Pulmonary artery endothelial cell (primary cell): ENCODE measurements at places on chromosomes 2 and 18. TPM values are rescaled to one million over a fixed set of nuclear protein-coding genes. Genes with fewer than 3 reads are reported as not detected.
A peak's percentile ranks its signal among the peaks of the same experiment; 100 is the strongest.

RNF181 gene
- total RNA-seq = 164 and 248 TPM in 2 replicates

TMEM163 gene
- 0.81 and 2.2 TPM in 2 replicates for total RNA-seq

SLC23A3 gene
- 0.59 and 2.2 TPM in 2 replicates for total RNA-seq

ASPRV1 gene
- 0.11 and 0.13 TPM in 2 replicates for total RNA-seq

CAPN14 gene
- total RNA-seq = 0.07 TPM in 1 of 2 replicates, not detected in the other

GRCh38 chr2:144619760-144620159 is 99.8 kb upstream of the ZEB2 start:
- no peak for DNase-seq

DNA sequence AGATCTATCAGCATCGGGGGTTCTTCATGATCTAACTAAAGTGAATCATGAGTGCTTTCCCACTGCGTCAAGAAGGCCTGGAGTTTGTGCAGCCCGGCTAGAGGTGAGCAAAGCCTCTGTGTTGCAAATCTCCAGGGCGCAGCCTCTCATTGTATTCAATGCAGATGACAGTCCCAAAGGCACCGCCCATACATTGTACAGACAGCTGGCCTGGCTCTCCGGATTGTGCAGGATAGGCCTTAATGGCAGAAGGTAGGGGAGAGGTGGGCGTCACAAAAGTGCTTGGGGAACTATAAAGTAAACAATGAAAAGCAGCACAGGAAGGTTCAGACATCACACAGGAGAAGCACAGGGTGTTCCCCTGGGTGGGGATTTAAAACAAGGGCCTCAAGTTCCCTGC is 907 bp upstream of the GYPC start:
- DNase-seq = no peak

DNA sequence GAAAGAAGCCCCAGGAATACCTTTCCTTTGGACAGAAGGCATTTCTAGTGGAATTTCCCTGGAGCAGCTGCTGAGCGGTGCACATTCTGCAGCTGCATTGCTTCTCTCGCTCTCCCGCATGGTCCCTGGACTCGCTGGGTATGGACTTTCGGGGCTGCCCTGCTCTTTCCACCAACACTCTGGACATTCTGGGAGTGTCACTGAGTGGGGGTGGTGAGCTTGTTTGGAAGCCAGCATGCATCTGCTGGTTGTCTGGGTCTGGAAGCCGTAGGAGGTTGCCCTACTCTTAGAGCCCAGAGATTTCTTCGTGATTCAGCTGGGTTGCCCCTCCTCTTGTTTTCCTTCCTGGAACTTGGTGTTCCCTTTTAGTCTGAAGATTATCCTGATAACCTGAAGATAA is 52.6 kb downstream of the TWIST2 start:
- no peak for DNase-seq

DNA sequence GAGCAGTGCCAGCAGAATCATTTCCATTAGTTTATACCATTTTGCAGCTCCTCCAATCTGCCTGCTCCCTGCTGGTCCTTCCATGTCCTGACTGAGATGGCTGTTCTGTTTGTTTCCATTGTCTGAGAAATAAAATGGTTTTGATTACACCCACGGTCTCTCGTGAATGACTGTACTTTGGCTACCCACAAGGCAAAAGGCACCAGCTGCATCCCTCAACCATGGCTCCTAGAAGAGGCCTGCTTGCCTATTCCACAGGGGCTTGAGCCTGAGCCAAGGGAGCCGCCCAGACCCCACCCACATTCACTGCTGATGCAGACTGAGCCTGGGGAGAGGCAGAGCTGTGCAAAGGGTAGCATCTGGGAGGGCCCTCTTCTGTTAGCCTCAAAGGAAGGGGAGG is 31.2 kb downstream of the MARCHF4 start:
- no peak for DNase-seq

- DNase-seq = peak; percentile 45
Measured at GRCh38 chr2:62489162-62489561, 16.8 kb downstream of the TMEM17 start.

GRCh38 chr18:10401930-10402329 is 52.5 kb upstream of the APCDD1 start:
- no peak for DNase-seq
